ENCODE measurements at places on chromosomes 5 and 9.

DNA sequence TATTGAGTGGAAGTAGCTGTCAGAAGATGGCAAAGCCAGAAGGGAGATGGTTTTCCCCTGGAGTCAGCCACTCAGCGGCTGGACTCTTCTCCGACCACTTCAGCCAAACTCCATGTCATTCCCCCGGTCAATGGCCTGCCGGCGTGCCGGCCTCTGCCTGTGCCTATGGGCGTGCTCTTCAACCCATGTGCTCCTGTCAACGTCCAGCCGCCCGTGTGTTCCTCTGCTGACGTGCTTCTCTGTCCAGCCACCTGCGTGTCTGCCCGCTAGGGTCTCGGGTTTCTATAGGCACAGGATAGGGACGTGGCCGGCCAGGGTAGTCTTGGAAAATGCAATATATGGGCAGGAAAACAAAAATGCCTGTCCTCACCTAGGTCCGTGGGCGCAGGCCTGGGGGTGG lies 77.7 kb upstream of the RUFY1 start:
- no peak for DNase-seq

DNA sequence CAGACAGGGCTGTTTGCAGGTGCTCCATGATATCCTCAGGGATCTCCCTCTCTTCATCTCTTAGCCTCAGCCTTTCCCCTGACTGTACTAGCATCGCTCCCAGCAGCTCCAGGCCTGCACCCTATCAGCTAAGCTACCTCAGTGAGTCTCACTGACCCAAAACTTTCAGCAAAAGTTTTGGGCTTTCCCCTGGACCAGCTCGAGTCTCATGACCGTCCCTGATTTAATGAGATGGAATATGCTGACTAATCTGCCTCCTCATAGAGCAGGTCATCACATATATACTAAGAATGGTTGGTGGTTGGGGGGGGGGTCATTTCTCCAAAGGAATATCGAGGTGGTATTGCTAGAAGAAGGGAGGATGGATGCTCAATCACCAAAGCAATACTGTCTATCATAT lies 151.5 kb downstream of the NR3C1 start:
- DNase-seq: no peak

GRCh38 chr5:141298376-141298775 lies 5.5 kb downstream of the SLC25A2 start:
- no peak for DNase-seq

GRCh38 chr5:58800861-58801540 lies 218.1 kb downstream of the RAB3C start:
- DNase-seq: no peak

DNA sequence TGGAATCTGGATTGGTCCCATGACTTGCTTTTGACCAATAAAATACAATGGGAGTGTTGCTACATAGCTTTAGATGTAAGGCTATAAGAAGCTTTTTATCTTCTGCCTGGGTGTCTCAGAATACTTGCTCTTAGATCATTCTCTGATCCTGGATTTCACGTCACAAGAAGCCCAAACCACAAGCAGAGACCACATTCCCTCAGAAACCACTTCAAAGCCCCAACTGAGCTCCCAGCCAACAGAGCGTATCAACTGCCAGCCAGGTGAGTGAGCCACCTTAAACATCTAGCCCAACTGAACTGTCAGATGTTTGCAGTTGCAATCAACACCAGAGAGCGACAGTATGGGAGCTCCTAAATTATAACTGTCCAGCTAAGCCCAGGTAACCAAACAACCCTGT lies 687.1 kb downstream of the TLE1 start:
- DNase-seq: no peak

DNA sequence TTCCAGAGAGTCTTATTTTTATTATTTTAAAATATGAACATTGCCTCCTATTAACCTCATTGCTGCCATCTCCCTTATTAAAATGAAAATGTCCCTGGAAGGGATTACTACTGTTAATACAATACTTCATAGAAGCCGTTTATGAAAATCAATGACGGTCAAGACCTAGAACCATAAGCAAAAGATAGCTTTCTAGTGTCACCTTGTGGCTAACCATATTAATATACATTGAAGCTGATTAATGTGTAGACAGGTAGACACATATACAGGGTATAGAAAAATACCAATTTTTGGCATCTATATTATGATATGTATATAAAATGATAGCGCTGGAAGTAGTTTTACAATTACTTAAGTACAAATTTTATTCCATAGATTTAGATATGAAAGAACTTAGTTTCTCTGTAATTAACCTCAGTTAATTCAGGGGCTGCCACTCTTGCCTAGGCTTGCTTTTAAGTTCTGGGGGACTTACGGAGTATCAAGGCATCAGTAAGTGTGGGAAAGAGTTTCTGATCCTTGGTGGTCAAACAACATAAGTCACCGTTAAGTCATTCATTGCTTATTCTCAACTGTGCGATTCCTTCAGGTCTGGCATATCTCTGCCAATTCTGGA lies 2.5 kb upstream of the YTHDC2 start:
- no peak for DNase-seq

DNA sequence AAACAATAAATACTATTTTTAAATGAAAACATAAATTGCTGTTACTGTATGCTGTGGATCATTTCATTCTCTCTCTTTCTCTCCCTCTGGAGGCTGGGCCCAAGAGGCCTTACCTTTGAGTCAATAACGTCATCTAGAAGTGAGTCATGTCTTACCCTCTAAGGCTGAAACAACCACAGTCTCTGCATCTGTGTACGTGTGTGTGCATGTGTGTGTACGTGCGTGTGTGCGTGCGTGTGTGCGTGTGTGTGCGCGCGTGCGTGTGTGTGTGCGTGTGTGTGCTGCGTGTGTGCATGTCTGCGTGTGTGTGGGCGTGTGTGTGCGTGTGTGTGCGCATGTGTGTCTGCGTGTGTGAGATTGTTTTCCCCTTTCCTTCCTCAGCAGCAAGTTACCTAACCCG lies 13.6 kb upstream of the IL17B start:
- no peak for DNase-seq

GRCh38 chr9:113398796-113399195 lies 2.3 kb downstream of the ALAD start:
- no peak for DNase-seq

DNA sequence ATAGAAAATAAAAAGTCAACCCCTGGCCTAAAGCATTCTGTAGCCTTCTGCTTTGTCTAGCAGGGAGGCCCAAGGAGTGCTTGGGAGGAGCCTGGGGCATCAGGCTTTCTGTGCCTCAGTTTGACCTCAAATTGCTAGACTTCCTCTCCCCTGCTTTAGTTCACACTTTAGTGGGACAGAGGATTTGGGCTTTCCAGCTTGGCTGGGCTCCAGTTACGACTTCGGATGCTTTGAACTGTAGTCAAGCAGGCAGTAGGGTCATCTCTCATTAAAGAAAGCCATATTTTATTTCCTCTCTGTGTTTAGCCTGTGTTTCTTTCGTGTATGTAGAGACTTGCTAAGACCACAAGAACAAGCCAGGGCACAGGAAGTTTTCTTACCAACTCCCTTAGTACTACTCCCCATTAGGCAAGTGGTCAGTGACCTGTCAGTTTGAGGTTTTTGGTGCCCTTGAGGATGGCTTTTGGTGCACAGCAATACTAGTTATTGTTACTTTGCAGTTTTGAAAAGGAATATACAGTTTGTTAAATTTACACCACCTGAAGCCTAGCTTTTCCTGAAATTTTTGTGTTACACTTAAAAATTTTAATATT lies 334.7 kb downstream of the NDUFS4 start:
- no peak for DNase-seq

DNA sequence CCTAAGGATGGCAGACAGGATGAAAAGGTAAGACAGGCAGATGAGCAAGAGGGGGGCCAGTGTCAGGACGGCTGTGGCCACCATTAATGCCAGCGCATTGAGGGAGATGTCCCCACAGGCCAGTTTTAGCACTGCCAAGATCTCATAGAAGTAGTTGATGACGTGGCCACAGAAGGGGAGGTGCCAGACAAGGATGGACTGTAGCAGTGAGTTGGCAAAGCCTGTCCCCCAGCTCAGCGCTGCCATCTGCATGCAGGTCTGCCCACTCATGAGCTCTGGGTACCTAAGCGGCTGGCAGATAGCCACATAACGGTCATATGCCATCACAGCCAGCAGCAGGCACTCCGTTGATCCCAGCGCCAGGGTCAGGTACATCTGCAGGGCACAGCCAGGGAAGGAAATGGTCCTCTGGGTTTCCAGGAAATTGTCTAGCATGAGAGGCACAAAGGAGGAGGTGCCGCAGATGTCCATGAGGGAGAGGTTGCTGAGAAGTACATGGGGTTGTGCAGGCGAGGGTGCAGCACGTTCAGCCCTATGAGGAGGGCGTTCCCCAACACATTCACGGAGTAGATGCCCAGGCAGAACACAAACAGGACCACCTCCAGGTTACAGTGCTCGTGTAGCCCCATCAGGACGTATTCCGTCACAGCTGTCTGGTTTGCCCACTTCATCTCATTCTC lies 10.8 kb downstream of the OR13J1 start:
- no peak for DNase-seq

DNA sequence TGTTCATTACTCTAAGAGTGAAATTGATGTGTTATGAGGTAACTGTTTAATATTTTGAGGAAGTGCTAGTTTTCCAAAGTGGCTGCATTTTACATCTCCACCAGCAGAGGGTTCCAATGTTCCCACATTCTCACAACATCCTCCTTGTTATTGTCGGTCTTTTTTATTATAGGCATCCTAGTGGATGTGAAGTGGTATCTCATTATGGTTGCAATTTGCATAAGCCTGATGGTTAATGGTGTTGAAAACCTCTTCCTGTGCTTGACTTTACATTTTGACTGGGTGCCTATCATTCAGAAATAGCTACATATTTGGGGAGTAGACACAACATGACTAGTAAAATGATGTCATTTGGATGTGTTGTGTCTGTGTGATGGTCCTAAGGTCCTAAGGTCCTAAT lies 143.6 kb downstream of the MRPS30 start:
- DNase-seq: no peak

DNA sequence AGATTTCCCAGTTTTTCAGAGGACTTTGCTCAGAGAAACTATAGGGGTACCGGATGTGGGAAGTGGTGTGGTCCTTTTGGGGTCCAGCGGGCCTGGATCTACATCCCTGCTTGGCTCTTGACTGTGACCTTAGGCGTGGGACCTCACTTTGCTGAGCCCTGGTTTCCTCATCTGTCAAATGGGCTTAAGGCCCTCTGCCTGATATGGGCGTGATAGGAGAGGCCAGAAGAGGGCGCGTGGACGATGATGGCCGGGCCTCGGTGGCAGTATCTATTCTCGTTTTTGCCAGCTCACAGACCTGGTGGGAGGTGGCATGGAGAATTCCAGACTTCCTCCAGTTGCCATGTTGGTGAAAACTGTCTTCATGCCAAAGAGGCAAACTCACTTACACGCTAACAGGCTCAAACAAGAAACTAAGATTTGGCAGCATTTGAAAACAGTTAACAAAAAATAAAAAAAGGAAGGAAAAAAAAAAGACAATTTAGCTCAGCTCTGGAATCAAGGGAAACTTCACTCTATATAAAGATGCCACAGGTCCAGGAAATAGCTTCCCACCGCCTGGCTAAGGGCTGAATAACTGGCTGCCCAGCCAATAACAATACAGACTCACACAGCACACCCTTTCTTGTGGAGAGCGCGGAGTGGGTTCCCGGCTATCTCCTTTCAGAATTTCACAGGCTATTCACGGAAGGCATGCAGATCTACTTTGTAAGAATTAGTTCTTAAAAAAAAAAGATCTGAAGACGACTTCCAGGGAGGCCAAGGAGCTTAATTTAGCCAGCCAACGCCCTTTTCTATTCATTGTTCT lies 1.7 kb downstream of the SH3PXD2B start:
- no peak for DNase-seq

- DNase-seq: no peak
Measured at GRCh38 chr5:138955671-138956295, 80.6 kb upstream of the LRRTM2 start.

DNA sequence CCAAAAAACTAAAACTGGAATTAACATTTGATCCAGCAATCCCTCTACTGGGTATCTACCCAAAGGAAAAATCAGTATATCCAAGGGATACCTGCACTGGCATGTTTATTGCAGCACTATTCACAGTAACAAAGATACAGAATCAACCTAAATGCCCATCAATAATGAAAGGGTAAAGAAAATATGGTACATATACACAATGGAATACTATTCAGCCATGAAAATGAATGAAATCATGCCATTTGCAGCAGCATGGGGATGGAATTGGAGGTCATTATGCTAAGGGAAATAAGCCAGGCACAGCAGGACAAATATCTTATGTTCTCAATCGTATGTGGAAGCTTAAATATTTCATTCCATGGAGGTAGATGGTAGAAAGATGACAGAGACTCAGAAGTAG lies 9.7 kb downstream of the VLDLR start:
- DNase-seq: no peak

DNA sequence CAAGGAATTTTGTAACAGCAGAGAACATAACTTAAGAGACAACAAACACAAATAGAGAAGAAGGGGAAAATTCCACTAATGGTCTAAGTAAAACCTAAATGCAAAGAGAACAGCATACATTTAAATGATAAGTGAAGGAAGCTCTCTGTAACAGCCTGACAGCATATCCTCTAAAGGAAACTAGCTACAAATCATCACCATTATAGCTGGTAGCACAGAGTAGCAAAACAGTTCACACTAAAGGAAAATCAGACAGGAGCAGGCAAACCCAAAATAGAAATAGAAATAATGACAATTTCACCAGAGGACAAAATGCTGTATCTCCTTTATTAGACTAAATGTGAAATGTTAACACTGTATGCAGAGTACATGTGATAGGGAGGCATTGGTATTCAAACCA lies 532.8 kb downstream of the PTPRD start:
- no peak for DNase-seq

DNA sequence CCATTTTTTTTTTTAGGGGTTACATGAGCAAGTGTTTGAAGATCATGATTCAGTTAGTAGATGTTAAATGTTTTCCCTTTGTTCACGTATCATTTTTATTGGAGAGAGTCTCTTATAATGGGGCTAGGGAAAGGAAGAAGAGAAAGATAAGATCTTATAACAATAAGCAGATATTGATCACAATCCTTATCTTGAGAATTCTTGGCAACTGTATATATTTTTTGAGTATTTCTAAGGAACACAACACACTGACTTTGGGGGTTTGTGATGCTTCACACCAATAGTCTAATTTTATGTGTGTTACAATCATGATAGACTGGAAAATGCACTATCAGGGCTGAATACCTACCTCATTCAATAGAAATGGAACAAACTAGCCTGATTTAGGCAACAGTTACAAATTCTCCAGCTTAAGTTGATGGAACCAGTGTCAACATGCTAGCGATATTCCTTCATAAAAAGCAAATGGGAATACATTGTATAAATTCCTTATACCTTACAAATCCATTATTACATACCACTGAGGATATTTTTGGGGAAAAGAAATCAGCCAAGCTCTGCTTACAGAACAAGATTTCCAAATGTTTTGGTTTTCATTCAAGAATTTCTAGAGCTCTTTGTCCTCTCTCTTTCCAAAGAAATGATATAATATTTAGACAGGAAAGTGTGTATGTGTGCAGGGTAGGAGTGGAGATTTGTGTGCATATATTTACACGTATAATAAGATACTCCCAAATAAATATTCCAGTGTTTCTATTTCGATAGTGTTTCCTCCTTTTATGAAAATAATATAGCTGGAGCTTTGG lies 41.5 kb downstream of the SVEP1 start:
- no peak for DNase-seq

Data from NK-92 treated with Interleukin-12 subunit alpha and Interleukin-12 subunit beta, amount 100 ng/mL, for 24 hours (cell line).